ENCODE measurements at places on chromosomes 4 and X.

- DNase-seq = no peak
Observed at GRCh38 chr4:48985976-48986653, at the start of gene CWH43. Gene CWH43 (plus strand): TSS chr4:48986275. CDS start chr4:48986430, 155 bp downstream.

DNA sequence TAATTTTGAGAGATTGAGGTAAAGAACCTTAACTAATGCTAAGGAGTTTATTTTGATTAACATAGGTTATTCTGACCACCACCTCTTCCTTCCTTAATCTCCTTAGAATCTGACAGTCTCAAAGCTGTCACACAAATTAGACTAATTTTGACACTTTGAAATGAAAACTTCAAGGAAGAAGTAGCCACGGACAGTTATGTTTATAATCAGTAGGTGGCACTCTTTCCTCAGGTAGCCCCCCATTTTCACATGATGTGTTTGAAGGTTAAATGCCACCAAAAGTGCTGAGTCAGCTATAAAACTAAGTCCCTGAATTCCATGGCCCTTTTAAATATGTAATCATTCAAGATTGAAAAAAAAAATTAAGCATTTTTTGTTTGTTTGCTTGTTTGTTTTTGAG lies 22.4 kb downstream of the TMEM33 start:
- no peak for DNase-seq

- DNase-seq = no peak
Observed at GRCh38 chrX:134547047-134547679, 87.2 kb downstream of the HPRT1 start.

DNA sequence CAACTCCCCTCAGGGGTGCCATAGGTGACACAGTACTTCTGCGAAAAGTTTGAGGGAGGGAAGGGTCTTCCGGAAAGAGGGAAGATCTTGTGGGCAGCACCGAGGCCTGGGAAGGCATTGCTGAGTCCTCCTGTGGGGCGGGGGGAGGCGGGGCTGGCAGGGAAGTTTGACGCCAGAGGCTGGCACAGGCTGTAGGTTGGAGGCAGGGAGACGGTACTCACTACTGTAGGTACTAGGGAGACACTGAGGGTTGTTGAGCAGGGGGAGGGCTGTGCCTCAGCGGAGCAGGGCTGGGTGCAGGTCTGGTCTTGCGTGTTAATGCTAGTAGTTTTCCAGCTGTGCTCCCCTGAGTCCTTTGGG lies 23.3 kb upstream of the PSAPL1 start:
- DNase-seq = no peak

GRCh38 chr4:105979506-105979905 lies 84.2 kb downstream of the NPNT start:
- DNase-seq = no peak

GRCh38 chr4:42555828-42556227 lies 101.1 kb downstream of the ATP8A1 start:
- no peak for DNase-seq

GRCh38 chr4:107736037-107736436 lies 16.0 kb upstream of the PAPSS1 start:
- no peak for DNase-seq

DNA sequence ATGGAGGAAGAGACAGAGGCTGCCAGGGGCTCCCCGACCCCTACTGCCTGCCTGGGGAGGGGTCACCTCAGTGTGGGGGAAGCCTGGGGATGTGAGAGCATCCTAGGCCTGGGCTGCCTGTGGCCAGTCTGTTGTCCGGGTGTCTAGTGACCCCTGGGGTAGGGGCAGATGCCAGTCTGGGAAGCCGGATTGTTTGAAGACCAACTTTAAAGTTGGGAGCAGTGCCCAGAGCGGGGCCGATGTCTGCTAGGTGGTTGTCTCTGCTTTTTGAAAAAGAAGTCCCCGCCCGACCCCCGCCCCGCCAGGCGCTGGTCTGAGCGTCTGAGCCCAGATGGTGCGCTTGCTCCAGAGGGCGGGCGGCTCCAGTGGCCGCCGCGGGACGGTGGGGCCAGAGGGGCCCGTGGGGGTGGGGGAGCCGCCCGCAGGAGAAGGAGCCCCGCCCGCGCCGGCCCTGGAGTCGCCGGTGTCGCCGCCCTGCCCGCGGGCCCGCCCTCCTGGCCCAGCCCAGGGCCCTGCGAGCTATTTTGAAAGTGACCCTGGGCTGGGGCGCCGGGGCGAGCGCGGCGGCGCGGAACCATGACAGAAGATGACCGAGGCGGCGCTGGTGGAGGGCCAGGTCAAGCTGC lies at the start of gene DOK7:
Gene DOK7, plus strand, starts transcription at position 517 of the 626 bp plus-strand sequence. Its CDS starts 70 bp downstream, at position 587.
- DNase-seq = no peak

DNA sequence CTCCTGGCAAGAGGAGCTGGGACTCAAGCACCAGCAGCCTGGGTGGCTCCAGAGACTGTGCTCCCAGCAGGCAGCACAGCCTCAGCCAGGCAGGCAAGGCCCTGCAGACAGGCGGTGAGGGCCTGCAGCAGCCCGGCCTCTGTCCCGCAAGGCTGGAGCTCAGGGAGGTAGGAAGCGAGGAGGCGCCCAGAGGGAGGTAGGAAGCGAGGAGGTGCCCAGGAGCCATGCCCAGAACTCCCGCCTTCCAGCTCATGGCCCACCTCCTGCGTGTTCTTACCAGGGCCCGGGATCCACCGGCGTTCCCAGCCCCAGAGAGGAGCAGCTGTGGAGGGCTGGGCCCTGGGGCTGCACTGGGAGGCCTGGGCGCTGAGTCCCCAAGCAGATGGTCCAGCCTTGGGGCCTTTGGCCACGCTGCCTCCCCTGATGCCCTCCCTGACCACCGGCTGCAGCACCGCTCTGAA lies 133.1 kb downstream of the HMX1 start:
- DNase-seq = no peak

DNA sequence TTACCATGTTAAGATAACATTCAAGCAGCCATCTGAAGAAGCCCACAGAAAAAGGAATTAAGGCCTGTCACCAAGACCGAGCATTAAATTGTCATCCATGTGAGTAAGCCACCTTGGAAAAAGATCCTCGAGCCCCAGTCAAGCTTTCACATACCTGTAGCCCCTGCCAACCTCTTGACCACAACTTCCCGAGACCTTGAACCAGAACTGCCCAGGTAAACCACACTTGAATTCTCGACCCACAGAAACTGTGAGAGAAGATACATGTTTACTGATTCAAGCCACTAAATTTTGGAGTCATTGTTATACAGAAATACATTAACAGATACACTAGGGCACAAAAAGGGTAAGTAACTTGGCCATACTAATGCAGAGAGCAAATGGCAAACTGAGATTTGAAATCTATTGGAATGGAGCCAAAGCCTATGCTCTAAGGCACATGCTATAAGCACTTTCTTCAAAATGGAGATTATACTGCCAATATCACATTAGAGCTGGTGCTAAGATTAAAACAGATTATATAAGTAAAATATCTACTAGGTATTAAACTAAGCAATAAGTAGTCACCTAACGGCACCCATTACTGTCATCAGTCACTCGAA lies 49.5 kb downstream of the FAM13A start:
- no peak for DNase-seq

DNA sequence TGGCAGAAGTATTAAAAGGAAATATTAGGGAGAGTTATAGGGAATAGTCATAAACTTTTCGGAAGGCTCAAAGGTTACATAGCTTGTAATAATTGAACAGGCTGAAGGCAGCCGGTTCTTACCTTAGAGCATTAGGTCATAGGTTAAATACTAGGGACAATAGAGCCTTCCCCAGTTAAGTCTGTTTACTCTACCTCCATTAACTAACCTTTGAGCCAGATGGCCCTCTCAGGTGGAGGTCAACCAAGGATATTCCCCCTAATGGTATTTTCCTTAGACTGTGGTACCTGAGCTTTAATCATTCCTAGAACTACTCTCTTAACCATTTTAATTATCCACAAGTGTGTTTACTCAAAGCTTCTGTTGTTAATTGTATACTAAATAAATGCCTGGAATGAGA lies 920.9 kb upstream of the PABPC4L start:
- no peak for DNase-seq

- no peak for DNase-seq
Observed at GRCh38 chr4:122783301-122784215, 43.1 kb upstream of the FGF2 start.

DNA sequence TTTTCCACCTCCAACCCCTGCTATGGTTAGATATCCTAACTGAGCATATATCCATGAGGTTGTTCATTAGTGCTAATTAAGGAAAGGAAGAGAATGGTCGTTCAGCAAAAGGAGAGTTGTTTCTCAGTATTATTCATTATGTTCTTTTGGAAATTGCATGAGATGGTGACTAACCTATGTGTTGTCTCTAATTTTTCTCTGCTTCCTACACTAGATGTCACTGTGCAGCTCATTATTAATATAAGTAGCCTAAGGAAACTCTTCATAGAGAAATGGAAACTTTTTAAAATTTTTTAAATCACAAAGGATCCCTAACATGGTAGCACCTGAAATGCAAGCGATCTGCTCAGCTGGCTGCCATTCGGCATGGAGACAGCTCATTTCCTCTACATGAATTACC lies 67.7 kb upstream of the FAM9A start:
- DNase-seq = no peak

GRCh38 chr4:89535251-89535650 lies 227.7 kb upstream of the GPRIN3 start:
- DNase-seq = no peak

DNA sequence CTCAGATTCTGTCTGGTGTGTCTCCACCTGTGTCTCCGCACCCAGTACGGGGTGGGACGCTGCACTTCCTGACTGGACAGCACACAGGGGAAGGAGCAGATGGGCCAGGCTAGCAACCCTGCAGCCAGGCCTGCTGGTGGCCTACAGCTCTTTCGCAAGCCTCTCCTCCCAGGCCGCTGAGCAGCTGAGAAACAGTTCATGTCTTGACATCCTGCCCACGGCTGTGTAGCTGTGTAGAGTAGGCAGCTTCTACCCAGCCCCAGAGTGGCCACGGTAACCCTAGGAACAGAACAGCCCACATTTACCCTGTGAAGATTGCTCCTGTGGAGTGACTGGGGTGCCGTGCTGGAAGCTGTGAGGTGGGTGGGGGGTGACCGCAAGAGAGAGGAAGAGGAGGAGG lies 38.9 kb downstream of the CCNQ start:
- DNase-seq = no peak

GRCh38 chr4:34733185-34733941 lies 1511.0 kb downstream of the ARAP2 start:
- no peak for DNase-seq

GRCh38 chrX:38850807-38851544 lies 49.7 kb downstream of the MID1IP1 start:
- DNase-seq = no peak

DNA sequence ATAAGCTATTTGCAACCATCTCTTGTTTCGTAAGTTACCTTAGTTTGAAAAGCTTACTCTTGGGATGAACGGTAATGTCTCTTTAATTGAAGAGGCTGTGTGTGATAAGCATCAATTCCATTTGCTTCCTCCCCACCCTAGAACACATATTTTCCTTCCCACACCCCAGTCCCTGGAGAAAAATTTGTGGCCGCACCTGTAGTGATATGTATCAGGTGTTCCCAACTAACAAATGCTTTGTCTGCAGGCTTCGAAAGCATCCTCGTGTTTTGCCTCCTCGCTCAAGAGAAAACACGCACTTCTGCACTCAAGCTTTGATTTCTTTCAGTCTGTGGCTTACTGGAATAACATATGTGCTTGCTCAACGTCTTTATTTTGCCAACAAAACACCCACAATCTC lies 143.8 kb upstream of the OTUD4 start:
- no peak for DNase-seq

DNA sequence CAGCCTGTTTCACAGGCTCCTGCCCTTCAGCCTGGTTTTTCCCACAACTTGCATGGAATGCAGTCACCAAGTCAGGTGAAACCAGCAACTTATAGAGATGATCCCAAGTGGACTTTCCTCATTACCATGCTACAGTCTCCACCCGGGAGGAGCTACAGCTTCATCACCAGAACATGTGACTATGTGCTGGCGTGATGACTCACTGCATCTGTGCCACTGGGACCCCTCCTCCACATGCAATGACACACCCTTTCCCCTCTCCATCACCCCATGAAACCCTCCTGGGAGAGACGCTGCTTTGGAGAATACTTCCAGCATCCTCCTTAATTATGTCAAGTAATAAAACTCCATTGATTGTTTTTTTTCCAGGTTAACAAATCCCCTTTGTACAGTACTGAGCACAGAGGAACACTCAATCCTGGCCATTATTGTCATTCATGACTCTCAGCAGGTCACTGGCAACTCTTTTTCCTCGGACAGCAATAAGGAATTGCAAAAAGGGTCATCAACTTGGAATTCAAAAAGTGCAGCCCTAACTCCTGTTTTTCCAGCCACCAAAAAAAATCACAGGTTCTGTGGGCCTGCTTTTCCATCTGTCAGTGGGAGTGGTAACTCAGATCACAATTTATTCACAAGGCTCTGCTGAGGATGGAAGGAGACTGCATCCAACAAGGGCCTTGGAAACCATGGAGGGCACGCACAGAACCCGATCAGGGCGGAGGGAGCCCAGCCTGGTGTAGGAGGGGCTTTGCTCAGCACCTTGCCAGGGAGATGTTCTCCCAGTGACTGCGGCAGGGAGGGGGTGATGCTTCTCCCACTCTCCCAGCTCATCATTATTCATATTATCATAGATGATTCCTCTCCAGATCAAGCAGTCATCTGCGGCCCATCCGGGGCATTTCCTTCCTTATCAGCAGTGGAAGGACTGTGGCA lies 17.4 kb downstream of the QDPR start:
- DNase-seq = peak; percentile 33
